ENCODE measurements at places on chromosomes 16 and 17. TPM values are rescaled to one million over a fixed set of nuclear protein-coding genes. Genes with fewer than 3 reads are reported as not detected.

NDUFAF8 gene
- total RNA-seq, result 75.8 TPM

CD300C gene
- not detected for total RNA-seq

DNA sequence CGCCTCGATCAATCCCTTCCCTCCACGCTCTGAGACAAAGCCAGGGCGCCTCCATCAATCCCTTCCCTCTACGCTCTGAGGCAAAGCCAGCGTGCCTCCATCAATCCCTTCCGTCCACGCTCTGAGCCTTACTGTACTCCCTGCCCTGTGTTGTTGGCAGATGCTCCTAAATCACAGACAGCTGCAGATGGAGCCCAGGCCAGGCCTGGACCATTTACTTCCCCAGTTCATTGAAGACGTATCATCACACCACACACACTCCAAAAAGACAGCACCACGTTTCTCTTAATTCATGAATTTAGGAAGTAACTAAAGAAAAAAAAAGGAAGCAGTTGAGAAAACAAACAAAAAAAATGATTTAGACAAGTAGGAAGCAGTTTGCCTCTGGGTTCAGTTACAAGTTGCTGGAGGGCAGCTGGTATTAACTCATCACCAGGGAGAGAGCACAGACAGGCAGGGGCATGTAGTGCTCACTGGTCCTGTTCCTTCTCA, 7.4 kb upstream of the CD300LD start:
- DNase-seq, result no peak

GRCh38 chr17:45101883-45102811, 30.2 kb downstream of the PLCD3 start:
- no peak for DNase-seq

GRCh38 chr16:81885976-81886586, 107.0 kb downstream of the PLCG2 start:
- no peak for DNase-seq

GRCh38 chr17:76022285-76022684, 4.8 kb downstream of the EVPL start:
- DNase-seq, result no peak

DNA sequence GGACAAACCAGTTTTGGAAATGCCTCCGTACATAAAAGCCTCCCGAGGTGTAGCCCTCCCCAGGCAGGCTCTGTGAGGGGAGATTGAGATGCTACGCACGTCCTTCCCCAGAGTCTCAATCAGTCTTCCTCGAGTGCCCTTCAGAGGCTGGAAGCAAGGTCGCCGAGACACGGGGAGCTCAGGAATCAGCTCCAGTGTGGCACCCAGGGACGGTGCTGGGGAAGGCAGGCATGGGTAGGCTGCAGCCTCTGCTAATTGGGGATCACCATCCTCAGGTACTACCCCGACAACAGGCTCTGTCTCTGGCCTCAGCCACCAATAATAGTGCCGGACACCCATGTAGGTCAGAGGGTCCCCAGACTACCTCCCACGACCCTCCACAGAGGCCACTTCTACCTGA, 28.1 kb upstream of the GSG1L start:
- no peak for DNase-seq
